ENCODE measurements at places on chromosomes 13 and 19.

GRCh38 chr19:42374826-42375376 lies 15.2 kb downstream of the CNFN start:
- DNase-seq, result no peak

DNA sequence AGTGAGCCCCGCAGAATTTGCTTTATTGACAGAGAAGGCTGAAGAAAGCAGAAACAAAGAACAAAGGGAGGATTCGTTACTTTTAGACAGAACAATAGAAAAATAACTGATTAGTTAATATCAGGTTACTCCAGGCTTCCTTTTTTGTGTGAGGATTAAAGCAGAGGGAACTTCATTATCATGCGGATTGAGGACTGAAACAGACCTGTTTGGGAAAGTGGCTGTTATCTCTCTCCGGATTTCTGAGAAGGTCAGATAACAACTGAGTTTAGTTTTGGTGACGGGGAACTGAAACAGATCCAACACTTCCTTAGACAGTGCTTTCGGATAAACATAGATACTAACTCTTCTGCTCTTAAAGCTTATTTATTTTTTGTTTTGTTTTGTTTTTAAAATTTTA lies 246.4 kb upstream of the ZNF507 start:
- DNase-seq, result no peak

DNA sequence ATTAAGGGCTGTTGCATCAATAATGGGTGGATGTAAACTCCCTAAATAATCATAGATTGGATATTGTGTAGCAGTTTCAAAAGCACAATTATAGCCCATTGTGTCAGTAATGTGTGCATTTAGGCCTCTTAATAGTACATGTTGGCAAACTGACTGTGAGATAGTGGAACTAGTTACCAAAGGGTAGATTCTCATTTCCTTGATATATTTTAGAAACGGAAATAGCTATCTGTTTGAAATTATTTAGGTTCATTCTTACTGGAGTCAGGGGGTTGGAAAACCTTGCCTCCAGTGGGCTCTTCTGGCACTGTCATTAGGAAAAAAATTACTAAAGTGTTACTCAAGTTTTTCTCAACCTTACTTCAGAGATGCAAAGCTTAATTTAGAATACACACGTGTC lies 1074.9 kb downstream of the PCDH17 start:
- DNase-seq, result no peak

- no peak for DNase-seq
Measured at GRCh38 chr13:110113284-110113764, 193.6 kb downstream of the COL4A1 start.

DNA sequence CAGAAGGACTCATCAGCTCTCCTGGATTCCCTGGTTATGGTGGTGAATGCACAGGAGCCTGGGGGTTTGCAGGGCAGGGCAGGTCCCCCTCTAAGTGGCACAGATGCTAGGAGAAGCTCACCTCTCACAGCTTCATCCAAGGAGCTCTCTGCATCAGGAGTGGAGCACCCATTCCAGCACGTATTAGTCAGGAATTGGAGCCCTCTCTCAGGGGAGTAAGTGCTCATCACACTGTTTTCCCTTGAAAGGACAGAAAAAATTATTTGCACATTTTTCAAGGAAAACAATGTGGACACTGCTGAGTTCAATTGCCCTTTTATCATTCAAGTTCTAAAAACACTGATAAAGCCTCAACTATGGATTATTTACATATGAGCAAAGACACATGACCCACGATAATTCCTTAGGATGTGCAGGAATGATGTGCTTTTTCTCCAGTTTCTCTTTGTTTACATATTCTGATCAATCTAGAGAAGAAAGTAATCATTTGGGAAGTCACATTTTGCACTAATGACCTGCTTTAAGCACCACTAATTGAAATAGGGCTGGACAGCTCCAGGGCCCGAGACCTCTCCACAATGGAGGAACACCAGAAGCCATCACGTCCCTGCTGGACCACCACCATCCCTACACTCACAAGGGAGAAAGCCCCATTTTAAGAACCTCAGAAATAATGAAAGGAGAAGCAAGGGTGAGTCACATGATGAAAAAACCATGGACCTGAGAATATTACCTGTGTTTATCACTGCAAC lies 40.6 kb downstream of the SOHLH2 start:
- DNase-seq, result no peak

DNA sequence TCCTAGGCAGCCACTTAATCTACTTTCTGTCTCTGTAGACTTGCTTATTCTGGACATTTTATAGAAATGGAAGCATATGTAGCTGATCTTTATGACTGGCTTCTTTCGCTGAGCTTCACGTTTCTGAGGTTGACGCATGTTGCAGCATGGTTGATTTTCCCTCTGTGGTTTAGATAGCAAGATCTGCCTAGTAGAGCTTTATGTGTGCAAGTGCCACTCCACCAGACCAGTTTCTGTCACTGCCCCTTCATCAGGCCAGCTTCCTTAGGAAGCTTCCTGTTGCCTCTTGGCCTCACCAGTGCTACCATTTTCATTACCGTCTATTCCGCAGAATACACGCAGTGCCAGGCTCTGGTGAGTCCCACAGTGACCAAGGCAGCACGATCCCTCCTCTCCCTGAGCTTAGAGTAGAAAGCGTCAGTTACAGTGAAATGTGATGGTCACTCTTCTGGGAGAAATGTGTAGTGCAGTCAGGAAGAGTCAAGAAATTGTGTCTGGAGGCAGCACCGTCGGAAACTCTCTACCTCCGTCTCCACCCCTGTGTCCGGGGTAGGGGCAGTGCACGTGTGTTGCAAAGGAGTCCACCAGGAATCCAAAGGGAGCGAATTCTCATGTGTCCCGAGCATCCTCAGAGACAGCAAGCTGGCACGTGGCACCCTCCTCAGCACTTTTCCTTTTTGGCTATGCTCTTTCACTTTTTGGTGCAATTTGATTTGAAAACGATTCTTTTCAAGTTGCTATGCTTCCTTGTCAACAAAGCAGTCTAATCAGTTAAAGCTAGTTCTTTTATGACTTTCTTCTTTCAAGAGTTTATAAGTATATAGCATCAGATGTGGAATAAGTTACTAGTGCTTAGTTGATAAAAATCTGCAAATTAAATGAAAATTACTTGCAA lies 45.4 kb upstream of the GPR183 start:
- DNase-seq, result no peak

DNA sequence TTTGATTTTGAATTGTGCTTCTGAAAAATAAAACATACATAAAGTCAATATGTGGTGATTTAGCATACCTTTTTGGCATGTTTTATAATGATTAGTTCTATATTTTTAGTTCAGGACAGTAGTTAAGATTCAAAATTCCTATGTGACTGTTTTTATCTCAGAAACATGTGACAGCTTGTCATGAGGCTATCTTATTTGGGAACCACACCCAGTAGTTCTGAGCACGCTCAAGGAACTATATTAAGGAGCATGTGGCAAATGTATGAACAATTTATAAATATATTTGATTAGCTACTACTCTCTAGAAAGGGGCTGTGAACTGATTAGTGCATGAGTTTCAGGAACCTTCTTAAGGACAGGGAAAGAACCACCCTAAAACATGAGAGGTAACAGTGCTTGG lies 38.8 kb downstream of the FGF9 start:
- DNase-seq, result no peak

- no peak for DNase-seq
Measured at GRCh38 chr19:4060621-4061177, 6.0 kb downstream of the ZBTB7A start.

DNA sequence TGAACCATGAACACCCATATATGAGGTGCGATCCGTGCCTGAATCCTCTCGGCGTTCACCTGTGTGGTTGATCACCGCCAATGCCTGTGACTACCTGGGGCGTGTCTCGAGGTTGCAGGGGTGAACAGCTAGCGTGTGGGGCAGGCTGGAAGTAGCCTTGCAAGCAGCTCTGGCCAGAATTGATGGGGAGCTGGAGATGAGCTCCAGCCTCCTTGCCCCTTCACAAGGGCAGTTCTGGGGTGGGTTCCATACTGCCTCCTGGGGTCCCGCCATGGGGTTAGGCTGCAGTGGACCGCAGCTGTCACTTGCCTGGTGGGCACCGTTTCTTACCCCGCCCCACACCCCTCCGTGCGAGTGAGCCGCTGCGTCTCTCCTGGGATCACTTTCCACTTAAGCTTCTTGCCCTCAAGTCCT lies 154.5 kb upstream of the SOX1 start:
- DNase-seq, result no peak

DNA sequence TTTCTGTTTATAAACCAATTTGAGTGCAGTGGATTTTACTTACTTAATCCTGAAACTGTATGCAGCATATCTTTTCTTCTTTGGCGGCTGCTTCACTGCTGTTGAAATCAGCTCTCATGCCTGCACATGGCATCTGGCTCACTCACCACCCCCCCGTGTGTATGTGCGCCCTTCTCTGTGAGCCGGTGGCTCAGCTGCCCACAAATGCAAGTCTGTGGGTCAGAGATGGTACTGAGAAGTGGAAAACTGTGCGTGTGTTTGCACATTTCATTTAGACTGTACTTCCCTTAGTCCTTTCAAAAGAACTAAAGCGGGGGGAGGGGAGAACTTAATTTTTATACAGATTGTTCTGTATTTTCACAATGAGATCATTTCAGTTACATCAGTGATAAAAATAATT lies 307.6 kb downstream of the SHISA2 start:
- DNase-seq, result no peak

GRCh38 chr13:35514061-35514477 lies 37.6 kb upstream of the MAB21L1 start:
- no peak for DNase-seq

GRCh38 chr19:4310247-4311121 lies 6.1 kb downstream of the FSD1 start:
- no peak for DNase-seq

DNA sequence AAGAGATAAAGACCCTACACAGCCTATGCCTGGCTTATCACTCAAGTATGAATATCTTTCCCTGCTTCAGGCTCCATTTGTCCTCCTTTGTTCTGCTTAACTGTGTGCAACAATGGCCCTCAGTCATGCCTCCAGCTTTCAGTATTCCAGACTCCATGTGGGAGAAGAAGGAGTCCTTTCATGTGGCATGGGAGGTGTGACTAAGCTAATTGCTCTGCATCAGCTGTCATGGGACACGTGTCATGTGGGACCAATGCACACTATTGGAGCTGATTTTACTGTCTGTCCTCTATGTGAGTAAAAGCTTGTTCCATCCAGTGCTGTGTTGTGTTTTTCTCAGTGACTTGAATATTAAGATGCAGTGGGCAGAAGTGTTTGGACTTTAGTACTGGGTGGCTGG lies 1198.3 kb downstream of the OLFM4 start:
- no peak for DNase-seq

DNA sequence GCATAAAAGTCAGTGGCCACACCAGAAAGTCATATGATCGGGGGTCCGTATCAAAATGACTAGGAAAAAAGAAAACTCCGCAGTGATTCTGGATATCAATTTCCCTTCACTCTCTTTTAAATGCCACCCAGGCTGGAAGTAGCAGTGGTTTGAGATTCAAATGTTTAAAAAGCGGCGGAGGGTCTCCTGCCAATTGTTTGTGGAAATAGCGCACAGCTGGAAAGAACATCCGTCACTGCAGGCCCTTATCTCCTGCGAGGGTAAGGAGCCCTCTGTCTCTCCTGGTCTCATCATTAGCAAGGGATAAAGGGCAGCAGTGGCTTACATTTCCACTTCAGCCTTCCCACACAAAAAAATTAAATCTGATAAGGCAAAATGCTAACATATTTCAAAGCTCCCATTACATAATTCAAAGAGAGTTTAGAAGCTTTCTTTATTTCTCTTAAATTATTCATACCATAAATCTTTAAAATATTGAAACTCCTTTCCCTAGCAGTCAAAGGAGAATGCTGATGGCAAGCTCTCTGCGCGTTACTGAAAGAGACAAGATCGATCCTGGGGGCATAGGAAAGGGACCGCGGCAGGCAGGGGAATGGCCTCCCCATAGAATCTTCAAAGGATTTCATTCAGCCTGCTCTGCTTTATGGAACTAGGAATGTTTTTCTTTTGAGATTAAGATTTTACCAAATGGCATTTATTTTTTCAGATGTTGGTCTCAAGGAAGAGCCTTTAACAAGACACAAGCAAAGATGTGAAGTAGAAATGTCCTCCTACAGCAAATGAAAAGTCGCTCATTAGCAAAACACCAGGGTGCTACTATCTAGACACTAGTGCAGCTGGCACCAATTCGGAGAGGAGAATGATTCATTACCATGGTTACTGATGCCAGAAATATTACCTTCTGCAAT lies 35.0 kb downstream of the AMER2 start:
- no peak for DNase-seq

- DNase-seq, result no peak
Measured at GRCh38 chr19:3263866-3264265, 39.4 kb downstream of the CELF5 start.

DNA sequence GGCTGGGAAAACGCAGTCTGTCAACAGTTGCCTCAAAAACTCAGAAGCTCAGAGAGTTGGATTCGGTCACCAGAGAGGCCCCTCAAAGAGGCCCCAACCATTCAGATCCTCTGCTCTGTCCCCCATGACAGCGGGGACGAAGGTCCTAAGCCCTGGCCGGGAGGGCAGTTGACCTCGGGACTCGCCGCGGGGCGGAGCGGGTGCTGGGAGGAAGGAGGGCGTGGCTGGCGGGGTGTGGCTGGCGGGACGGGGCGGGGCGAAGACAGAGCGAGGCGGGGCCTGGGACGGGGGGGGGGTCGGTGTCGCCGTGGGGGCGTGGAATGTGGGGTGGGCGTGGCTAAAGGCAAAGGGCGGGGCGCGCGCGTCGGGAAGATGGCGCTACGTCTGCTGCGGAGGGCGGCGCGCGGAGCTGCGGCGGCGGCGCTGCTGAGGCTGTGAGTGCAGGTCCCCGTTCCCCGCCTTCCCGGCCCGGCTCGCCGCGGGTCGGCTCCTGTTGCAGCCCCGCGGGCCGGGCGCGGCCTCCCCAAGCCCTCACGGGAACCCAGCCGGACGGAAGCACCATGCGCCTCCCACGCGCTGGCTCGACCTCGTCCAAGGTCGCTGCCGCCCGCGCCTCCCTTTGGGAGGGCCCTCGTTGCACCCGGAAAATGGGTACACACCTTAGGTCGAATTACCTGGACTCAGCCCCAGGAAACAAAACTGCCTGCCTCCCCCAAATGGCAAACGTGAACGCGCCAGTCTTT lies 105.2 kb downstream of the TM9SF2 start:
- DNase-seq, result peak; percentile 87

- DNase-seq, result no peak
Measured at GRCh38 chr13:94210816-94211215, 268.7 kb downstream of the DCT start.
